Neural crest cell (in vitro differentiated cells): ENCODE measurements at places on chromosomes 4 and X. TPM values are rescaled to one million over a fixed set of nuclear protein-coding genes. Genes with fewer than 3 reads are reported as not detected.
A peak's percentile ranks its signal among the peaks of the same experiment; 100 is the strongest.

DNA sequence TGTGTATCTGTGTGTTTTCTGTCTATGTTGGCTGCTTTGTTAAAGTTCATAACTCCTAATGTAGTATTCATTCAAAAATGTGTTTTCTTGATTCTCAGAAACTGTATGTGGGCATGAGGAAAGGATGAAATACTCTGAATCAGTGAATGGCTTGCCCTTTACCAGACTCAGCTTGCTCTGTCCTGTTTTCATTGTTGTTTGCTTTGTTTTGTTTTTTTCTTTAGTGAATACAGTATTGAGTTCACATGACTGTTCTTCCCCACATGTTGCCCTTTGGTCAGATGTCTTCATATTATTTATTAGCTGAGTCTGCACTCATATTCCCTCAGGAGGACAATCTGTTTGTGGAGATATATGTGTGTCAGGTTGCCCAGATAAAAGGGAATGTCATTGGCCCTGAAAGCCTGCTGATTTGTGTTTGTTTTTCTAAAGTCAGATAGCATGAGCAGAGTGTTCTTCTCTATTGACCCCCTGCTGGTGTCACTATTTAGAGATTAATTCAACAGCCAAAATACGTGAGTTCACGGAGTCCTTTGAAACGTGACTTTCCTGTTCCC lies 1184.4 kb downstream of the RPA4 start:
- DNase-seq, result no peak

GTPBP6 gene
- 81.3 and 81.9 TPM in 2 replicates for total RNA-seq

- DNase-seq, result no peak
Measured at GRCh38 chrX:153773741-153774575, 6.9 kb upstream of the SRPK3 start.

DNA sequence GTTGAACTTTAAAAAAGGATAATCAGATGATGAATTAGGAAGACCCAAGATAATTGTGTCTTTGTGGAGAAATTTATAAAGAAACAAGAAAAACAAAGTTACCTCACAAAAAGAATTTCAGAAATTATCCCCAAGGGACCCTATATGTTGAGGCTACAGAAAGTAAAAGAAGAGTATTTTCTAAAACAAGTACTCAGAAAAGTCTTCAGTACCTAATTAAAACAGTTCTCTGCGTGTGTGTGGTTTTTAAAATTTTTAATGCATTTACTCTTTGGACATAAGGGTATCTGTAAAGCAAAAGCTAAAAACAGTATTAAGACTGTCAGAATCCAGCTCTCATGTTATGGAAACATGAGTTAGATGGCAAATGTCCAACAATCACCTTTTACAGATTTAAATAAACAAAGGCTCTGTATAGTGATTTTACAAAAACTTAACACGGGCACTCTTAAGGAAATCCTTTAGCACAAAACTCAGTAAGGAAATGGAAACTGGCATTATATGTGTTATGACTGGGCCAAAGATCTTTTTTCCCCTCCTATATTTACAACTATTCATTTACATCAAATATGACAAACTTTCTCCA lies 187.5 kb downstream of the NSUN7 start:
- no peak for DNase-seq

DNA sequence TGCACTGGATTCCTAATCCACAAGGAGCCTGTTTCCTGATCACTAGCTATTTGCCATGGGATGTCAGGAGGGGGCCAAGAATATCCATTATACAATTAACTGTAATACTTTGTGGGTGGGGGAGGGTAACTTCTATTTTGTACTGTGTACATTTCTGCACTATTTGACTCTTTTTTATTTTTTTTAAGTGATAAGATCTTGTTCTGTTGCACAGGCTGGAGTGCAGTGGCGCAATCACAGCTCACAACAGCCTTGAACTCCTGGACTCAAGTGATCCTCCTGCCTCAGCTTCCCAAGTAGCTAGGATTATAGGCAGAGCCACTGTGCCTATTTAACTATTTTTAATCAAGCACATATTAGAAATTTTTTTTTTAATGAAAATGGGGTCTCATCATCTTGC lies 134.1 kb downstream of the ELOVL6 start:
- no peak for DNase-seq

FAM9C gene
- 0.07 and 0.25 TPM in 2 replicates for total RNA-seq

DNA sequence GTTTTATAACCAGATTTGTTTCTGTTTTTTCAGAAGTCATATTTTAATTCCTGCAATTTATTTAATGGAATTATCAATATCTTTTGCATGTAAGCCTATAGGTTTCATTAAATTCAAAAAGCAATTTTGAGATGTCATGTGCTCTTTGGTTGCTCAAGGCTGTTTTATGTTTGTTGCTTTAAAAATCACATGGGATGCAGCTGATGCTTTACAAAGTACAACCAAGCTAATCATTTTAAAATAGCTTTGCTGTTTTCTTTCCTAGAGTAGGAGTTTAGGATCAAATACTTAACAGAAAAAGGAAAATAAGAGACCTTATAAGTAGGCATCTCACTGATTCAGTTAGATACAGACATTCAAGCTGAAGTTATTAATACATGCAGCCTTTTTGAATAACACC lies 11.3 kb downstream of the CPEB2 start:
- DNase-seq, result no peak

DNA sequence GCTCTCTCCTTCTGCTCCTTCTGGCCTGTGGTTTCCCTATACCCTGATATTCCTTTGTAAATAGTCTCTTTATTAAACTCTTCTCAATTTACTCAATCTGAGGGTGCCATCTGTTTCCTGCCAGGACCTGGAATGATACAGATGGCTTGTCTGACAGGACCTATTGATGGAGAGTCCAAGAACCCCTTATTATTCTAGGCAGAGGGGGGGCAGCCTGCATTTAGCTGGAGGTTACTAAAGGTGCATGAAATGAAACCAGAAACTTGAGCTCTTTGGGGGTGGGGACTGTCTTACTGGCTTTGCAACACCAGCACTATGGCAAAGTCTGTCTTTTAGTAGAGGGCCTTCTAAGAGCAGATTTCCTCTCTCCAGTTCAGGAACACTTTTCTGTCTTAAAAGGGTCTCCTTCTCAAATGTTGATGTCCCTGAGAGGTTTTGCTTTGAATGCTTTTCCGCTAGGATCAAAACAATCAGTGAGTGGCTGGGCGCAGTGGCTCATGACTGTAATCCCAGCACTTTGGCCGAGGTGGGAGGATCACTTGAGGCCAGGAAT lies 162.5 kb upstream of the MED14 start:
- no peak for DNase-seq

DNA sequence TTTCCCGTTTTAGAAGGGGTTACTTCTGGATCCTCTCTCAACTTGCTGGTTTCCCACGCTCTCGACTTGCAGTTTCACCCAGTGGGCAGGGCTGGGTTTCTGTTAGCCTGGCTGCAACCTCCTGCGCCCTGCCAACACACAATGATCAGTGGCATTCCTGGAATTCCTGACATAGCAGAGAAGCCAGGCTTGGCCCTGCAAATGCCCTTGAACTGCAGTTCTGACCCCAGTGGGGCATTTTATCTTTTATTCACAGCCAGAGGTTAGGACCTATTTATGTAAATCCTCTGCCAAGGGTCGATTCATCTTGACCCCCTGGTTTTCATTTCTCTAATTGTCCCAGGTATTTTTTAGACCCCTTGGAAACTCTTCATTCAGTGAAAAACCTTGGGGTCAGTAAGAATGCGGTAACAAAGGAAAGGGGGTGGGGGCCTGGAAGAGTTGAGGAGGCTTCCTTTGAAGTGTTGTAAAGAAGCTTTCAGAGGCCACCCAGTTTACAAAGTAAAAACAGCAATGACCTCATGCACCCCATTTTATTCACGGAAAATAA lies 217.6 kb downstream of the ZNF674 start:
- DNase-seq, result peak; percentile 3

DNA sequence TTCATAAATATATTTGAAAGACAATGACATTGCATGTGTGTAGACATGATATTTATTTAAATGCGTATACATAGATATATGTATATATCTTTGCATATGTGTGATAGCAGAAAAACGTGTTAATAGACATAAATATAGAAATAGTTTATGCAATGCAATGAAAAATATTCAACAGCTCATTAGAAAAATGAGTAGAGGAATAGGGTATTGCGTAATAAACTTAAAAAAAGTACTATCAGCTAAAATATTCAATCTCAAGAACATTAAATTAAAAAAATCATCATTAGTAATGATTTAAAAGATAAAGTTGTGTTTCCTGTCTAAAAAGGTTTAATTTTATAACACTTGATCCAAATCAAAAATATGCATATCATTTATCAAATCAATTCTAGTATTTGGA lies 2101.5 kb upstream of the TENM3 start:
- DNase-seq, result no peak

- DNase-seq, result no peak
Measured at GRCh38 chr4:125541836-125542385, 227.2 kb downstream of the FAT4 start.

DNA sequence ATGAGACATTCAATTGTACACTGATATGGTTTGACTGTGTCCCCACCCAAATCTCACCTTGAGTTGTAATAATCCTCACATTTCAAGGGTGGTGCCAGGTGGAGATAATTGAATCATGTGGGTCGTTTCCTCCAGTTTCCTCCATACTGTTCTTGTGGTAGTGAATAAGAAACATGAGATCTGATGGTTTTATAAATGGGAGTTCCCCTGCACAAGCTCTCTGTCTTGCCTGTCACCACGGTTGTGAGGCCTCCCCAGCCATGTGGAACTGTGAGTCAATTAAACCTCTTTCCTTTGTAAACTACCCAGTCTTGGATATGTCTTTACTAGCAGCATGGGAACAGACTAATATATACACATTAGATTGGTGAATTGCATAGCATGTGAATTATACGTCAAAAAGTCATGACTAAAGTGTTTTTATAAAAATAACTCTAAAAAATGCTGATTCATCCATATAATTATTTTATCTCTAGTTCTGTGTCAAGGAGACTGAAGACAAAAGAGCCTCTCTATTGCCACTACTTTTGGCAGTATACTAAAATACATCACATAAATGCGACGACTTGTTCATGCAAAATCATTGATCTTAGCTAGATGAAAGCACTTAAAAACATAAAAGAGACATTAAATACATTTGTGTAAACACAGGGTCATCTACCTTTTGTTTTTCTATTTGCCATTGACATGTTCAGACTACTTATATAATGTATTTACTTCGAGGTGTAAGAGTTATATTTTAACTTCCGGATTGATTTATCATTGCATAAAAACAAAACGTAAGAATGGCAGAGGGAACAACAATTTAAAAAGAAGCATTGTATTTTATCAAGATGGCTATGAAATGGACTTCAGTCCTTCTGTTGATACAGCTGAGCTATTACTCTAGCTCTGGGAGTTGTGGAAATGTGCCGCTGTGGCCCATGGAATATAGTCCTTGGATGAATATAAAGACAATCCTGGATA lies 50.1 kb downstream of the YTHDC1 start:
- DNase-seq, result no peak

- DNase-seq, result no peak
Measured at GRCh38 chr4:107834241-107834794, 9.6 kb downstream of the SGMS2 start.

DNA sequence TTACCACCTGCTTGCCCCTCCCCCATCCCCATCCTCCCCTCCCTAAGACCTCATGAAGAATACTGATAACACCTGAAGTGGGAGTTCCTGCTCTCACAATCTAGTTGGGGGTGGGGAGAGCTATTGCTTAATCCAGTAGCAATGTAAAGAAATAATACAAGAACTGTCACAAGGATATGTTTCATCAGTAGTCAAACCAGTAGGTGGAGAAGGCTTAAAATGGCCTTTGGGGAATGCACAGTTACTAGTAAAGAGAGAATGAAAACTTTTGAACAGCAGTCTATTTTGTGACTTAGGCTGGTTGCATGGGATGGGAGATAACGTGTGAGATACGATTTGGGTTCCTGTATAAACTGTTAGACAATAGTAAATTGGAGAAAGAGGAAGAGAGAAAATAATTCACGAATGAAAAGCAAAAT lies 6.0 kb downstream of the GALNT7 start:
- DNase-seq, result no peak

BBS12 gene
- 3.8 and 4.1 TPM in 2 replicates for total RNA-seq

DNA sequence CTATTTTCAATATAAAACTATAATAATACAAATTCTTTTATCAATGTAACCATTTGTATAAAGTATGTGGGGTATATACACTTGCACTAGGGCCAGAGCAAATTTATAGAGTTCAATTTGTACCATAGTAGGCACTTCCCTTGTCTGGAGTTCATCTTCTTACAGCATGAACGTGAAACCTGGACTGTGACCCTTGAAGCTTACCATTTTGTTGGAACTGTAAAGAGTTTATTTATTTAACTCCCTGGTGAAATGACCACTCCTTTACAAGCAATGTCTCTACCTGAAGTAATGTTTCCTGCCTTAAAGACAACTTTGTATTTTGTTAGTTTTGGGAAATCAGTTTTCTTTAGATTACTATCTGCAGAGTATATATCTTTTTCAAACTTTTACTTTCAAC lies 188.2 kb downstream of the ARAP2 start:
- no peak for DNase-seq

FAM47E gene
- total RNA-seq, result 1.4 and 1.6 TPM in 2 replicates

DNA sequence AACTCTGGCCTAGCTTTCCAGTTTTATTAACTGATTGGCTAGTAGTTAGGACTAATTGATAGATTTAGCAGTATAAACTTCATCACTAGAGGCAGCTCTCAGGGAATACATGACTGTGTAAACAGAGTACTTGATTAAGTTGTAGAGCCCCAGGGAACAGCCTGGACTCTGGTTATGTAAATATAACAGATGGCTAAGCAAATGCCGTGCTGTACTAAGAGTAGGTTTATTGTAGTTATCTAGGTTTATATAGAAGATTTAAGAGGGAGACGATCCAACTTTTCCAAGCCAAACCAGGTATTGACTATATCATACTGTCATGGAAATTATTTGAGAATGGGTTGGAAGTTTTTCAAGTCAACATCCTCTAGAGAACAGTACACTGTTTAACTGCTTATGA lies 463.4 kb upstream of the GRID2 start:
- no peak for DNase-seq

DNA sequence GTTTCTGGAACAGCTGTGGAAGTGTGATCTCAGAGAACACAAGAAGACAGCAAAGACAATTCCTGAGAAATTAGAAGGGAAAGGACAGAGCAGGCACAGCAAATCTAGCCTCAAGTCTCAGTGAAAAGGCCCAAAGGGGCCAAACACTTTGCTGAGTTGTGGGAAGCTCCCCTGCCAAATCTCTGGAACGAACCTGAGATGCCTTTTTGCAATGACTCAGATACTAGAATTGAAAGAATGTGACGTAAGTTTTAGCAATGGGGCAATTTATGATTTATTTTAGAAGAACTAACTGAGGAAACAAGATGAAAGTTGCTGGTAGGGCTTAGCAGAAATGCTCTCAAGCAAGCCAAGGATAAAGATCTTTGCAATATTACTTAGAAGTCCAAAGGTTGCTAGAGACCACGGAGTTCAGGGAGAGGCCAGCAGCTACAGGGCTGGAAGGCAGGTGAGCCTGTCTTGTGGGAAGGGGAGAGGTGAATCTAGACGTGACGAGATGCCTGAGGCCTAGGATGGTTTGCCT lies 92.8 kb downstream of the AMELX start:
- no peak for DNase-seq

GRCh38 chr4:73193155-73193554 lies 65.4 kb downstream of the ANKRD17 start:
- no peak for DNase-seq
